ENCODE measurements at places on chromosomes 5 and 9. TPM values are rescaled to one million over a fixed set of nuclear protein-coding genes. Genes with fewer than 3 reads are reported as not detected.

Gene EIF4EBP3
- 7.0 TPM for total RNA-seq

DNA sequence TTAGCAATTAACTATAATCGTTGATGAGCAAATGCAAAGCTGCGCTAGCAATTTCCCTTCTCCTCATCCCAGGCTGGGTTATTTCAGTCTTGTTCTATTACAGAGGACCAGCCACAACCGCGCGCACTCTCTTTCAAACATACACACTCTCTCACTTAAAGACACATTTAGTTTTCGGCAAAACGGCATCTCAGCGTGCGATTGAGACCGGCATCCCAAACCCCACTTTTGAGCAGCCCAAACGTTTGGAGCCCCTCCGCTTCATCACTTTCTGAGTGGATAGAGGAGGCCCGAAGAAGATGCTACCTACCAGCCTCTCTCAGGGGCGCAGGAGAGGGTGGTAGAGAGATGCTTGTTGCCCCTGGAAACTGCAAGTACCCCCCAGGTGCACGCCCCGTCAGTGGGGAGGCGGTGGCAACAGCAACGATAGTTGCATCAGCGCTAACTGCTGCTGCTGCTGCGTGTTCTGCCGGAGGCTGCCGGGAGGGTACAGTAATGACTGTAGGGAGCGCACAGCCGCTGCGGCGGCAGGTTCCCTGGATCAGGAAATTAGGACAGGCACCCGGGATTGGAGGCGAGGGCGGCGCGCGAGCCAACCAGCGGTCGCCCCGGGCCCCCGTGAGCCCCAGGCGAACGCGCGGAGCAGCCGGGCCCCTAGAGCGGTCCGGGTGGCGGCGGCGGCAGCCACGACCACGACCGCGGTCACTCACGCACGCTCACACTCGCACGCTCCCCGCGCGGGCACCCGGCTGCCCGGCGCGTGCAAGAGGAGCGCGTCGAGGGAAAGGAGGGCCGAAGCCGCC lies 467 bp upstream of the VLDLR start:
- DNase-seq, result peak; percentile 74

GRCh38 chr5:37703841-37704241 lies 136.0 kb downstream of the GDNF start:
- no peak for DNase-seq

DNA sequence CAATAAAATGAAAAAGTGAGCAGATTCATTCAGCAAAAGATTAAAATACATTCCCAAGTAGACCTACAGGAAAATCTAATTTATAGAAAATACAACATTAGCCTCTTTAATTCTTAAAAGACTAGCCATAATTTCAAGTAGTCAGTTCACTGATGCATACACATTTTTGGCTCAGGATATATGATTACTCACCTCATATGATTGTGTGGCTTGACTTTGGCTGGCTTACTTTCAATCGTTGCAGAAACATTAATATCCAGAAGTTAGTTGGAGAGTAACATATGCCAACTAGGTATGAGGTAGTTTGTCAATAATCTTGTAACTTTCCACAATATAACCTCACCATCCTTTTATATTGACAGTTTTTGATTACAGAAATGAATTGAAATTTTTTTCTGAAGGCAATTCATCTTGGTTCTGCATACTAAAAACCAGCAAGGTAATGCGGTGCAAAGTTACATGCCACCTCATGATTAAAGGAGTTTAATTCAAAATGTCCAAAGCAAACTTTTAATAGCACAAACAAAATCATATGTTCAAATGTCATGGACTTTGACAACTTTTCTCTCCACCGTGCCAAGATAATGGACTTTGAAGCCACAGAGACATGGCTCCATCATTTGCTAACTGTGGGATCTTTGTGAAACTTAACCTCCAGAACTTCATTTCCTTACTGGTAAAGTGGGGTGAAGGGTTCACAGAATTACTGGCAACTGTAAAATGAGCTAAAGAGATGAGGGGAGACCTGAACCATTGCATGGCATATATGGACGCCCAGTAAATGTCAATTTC lies 76.6 kb upstream of the PAM start:
- no peak for DNase-seq

Gene PDE8B
- not detected for total RNA-seq

Gene DELE1
- 70.9 TPM for total RNA-seq

GRCh38 chr5:530001-530955 lies 6.0 kb upstream of the SLC9A3 start:
- no peak for DNase-seq

- no peak for DNase-seq
Observed at GRCh38 chr5:34409373-34409772, 246.8 kb upstream of the RAI14 start.

DNA sequence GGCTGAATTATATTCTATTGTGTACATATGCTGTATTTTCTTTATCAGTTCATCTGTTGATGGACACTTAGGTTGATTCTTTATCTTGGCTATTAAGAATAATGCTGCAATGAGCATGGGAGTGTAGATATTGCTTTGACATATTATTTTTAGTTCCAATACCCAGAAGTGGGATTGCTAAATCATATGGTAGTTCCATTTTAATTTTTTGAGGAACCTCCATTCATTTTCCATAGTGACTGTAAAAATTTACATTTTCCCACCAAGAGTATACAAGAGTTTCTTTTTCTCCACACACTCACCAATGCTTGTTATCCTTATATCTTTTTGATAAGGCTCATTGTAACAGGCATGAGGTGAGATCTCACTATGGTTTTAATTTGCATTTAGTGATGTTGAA lies 19.4 kb downstream of the JAK2 start:
- no peak for DNase-seq

- DNase-seq, result no peak
Observed at GRCh38 chr5:52725065-52725746, 62.5 kb upstream of the ITGA1 start.

Gene BHMT2
- total RNA-seq, result not detected

Gene MYORG
- 1.1 TPM for total RNA-seq

DNA sequence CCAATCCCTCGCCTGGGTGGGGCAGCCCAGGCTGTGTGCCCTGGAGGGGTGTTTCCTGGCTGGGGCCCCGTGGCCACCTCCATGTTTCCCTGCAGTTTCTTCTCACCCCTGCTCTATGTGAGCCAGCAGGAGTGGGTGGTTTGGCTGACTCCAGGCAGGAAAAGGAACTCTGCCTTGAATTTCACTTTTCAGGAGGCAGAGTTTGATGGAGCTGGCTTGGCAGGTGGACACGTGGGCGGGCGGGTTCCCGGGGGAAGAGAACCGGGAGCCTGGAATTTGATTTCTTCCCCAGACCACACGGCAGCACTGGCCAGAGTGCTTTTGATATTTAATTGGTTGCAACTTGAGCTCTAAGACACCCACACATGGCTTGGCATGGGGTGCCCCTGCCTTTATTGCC lies 119.8 kb upstream of the PANK3 start:
- DNase-seq, result no peak

DNA sequence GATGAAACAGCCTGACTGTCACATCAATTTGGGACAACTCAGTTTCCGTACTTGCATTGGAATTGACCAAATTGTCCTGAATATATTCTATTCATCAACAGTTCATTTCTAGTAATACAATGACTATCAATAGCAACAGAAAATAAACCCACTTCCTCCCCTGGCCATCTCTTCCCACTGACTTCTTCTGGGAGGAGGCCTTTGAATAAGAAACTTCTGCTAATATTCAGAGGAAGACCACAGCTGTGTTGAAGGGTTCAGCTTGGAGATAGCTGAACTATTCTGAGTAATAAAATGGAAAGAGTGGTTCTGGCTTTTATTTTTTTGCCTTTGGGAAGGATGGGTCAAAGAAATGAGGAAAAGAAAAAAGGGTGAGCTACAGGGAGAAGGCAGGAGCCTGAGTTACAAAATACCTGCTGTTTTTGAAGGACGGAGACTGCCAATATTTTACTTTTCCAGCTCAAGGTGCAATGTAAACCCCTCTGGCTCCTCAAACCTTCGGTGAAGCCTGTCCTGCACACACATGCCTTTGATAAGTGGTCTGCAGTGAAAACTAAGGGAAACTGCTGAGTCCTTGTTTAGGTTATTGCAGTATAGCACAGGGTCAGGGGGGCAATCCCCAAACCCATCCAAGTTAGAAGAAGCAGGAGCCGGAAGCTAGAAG lies 29.9 kb downstream of the FYB1 start:
- DNase-seq, result no peak

Gene HTR1A
- not detected for total RNA-seq

Gene INSL6
- total RNA-seq, result not detected

- no peak for DNase-seq
Observed at GRCh38 chr9:17695482-17695881, 116.6 kb downstream of the SH3GL2 start.

- DNase-seq, result no peak
Observed at GRCh38 chr5:103758996-103759395, 196.4 kb upstream of the NUDT12 start.

GRCh38 chr5:58348996-58349728 lies 110.7 kb downstream of the PLK2 start:
- DNase-seq, result no peak

GRCh38 chr5:176781054-176781375 lies 29.3 kb upstream of the UNC5A start:
- DNase-seq, result no peak

DNA sequence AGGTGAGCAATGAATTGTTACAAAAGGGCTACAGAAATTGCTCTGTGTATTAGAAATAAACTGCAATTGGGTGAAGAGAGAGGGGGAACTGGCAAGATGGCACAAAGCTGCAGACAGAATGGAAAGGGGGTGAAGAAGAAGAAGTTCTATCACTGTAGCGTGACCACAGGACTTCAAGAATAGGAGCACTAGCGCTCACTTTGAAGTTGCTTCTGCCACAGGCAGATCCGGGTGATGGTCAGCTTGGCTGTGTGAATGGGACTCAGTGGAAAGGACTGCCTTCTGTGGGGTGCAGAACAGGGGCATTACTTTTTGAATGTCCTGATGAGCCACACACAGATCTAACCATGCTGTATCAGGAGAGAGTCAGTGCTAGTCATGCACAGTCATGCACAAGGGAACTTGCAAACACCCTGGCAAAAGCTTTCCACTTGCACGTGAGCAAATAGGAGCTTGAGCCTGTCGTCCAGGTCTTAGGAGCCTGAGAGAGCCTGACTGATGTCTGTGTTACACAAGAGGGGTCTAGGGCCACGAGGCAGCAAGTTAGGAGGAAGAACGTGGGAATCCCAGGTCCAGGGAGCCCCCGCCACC lies 16.3 kb downstream of the IL5 start:
- DNase-seq, result no peak

Gene IRX2
- total RNA-seq, result not detected

- DNase-seq, result peak; percentile 86
Observed at GRCh38 chr5:140157032-140157781, 17.8 kb upstream of the CYSTM1 start.

DNA sequence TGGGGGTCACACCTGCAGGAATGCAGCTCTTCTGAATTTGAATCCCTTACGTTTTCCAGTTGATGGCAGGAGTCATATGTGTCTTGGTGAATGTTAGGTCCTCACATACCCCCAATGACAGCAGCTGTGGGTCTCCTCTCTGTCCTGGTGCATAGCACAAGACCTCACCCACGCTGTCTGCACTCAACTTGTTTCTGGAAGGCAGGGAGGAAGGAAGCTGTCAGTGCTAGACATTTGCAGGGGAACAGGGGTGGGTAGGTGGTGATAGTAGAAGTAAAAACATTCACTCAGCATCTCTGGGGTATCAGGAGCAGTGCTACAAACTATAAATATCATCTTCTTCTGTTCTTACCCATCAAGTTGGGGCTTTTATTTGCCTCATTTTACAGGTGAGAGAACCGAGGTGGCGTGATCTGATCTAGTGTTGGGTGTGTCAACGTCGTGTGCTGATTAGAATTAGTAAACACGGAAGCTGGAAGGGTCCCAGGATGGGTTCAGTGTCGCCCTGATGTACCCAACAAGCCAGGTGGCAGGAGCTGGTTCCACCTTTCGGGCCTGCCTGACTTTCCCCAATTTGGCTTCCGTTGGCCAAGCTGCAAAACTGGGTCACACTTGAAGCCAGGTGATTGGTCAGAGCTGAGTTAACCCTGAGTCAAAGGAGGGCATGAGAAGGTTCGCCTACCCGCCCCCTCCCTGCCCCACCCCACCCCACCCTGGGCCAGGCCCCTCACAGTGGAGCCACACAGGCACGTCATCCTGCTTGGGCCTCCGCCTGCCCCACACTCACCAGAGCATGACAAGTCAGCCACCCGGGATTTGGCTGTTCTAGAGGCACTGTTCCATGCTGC lies 15.8 kb downstream of the ERGIC1 start:
- no peak for DNase-seq

DNA sequence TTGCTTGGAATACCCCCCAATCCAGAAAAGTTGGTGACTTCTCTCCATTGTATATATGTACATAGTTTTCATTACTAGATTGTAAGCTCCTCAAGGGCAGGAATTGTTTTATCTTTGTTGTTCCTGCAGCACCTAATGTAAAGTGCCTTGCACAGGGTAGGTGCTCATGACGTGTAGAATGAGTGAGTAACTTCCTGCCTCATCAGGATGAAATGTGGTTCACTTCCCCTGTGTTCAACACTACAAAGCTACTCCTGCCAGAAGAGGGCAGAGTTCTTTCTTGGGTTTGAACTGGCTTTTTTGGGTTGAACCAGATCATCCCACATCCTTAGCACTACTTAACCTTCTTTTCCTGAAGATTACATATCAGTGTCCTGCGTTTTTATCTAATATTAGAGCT lies 23.9 kb downstream of the GTF3C4 start:
- peak; percentile 66 for DNase-seq

Gene CMYA5
- 0.64 TPM for total RNA-seq

- DNase-seq, result no peak
Observed at GRCh38 chr9:76433836-76434235, 25.1 kb upstream of the GCNT1 start.

- DNase-seq, result no peak
Observed at GRCh38 chr9:86974421-86974820, 27.1 kb upstream of the GAS1 start.

DNA sequence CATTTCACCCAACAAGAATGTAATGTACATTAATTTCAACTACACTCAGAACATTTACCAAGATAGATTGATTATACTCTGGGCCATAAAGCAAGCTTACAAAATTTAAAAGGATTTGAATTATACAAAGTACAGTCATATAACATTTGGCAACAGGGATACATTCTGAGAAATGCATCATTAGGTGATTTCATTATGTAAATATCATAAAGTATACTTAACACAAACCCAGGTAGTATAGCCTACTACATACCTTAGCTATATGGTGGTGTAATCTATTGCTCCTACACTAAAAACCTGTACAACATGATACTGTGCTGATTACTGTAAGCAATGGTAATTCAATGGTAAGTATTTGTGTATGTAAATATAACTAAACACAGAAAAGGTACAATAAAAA lies 202.9 kb downstream of the MPDZ start:
- no peak for DNase-seq

DNA sequence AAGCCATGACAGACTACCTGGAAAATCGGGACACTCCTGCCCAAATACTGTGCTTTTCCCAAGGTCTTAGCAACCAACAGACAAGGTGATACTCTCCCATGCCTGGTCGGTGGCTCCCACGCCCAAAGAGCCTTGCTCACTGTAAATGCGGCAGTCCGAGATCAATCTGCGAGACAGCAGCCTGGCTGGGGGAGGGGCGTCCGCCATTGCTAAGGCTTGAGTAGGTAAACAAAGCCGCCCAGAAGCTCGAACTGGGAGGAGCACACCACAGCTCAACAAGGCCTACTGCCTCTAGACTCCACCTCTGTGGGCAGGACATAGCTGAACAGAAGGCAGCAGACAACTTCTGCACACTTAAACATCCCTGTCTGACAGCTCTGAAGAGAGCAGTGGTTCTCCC lies 272.1 kb upstream of the CCNG1 start:
- DNase-seq, result no peak

GRCh38 chr5:81121836-81122630 lies 111.1 kb upstream of the CKMT2 start:
- DNase-seq, result no peak

GRCh38 chr5:154117050-154117449 lies 73.5 kb upstream of the GALNT10 start:
- DNase-seq, result no peak

- DNase-seq, result no peak
Observed at GRCh38 chr5:179772351-179772750, 21.4 kb upstream of the LTC4S start.

Data from natural killer cell treated with Interleukin-12 subunit alpha and Interleukin-12 subunit beta and Interleukin-15 and Interleukin-18, amount 100 ng/mL, for 72 hours (primary cell).